ENCODE measurements at places on chromosomes 3 and 15.
A peak's percentile ranks its signal among the peaks of the same experiment; 100 is the strongest.

DNA sequence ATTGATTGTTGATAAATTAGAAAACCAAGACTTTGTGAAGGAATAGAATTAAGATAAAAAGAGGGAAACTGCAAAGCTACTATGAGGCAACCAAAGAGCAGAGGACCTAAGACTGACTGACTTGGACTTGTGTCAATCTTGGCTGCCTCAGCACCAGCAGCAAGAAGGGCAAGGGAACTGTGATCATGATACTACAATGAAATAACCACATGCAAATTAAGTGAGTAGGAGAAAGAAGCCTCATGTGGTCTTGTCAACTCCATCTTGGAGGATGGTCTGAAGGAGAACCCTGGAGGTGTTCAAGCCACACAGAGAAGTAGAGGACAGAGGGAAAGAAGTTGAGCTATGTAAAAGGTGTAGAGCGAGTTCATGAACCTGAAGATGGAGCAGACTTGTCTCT, 47.3 kb upstream of the THRB start:
- DNase-seq = no peak

- no peak for DNase-seq
These were observed 21.6 kb downstream of the MCTP2 start for GRCh38 chr15:94252906-94253491.

DNA sequence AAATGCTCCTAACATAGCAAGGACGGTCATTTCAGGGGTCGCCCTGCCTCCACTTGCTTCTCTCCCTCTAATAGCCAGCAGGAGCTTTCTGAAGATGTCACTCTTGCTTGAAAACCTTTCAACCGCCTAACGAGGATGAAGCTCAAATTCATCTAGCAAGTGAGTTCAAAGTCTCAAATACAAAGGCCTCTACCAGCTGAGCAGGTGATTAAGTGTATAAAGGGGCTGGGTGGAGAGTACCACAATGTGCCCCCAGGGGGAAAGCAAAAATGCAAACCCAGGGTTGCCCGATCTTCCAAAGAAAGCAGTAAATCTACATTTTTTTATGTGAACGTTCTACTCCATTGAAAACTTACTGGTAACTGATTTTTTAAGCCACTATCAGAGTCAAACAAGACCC, 50.4 kb upstream of the GRIP2 start:
- no peak for DNase-seq

GRCh38 chr3:43852066-43852465, 161.3 kb downstream of the ABHD5 start:
- DNase-seq = no peak

DNA sequence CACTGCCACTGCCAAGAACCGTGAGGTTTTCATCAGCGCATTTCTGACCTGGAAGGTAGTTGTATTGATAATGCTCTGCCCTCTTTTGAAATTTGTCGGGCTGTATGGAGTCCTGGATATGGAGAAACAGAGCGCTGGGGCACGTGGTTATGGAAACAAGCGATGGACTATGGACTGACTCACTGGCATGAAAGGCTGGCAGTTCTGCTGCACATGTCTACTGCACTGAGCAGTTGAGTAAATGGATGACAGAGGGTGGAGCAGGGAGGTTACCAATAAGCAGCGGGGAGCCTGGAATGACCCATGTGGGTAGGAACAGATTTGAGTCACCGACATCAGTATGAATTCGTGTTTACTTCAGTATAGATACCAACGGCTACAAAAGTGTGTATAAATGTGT, 429.5 kb downstream of the OCA2 start:
- no peak for DNase-seq

DNA sequence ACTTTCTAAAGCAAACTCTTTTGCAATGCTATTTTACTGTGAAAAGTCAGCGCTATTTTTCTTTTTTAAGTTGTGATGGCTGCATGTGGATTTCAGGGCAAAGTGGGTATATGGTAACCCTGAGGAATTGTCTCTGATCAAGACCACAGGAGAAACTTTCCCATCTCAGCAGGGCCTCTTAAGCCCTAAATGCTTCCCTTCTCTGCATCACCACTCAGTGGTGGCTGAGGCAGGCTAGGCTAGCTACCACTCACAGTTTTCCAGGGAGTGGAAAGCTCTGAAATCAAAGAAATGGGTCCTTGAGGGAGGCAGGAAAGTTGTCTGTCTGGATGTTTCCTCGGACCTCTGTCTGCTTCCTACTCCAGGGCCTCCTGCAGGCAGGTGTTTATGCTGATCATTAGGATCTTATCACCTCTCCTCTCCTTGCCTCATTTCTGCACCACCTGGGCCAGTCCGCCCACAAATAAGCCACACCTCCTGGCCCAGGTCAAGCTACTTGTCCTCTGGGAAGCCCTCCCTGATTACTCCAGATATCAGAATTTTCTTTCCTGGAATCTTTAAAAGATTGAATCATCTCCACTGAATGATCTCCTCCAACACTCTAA, 37.0 kb downstream of the CEMIP start:
- no peak for DNase-seq

GRCh38 chr3:143011705-143012104, 10.3 kb downstream of the U2SURP start:
- no peak for DNase-seq

- no peak for DNase-seq
These were observed 23.5 kb upstream of the TBC1D5 start for GRCh38 chr3:17765819-17766472.

- DNase-seq = no peak
These were observed 93.5 kb upstream of the ALDH1A3 start for GRCh38 chr15:100786139-100786531.

DNA sequence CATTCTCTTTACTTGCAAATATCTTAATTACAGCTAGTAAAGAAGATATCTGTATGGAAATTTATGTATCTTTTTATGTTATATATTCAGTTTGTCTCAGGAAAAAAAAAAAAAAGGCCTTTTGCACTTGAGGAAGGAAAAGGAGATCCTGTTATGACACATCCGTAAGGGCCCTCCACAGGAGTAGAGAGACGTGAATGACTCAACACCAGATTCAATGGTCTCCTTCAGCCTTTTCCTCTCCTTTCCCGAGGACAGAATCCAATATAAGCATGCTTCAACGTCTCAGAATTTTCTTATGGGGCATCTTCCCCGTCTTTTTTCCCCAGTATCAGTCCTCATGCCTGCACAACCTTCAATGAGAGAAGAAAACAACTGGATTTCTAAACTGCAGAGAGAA, 340.3 kb downstream of the NTRK3 start:
- no peak for DNase-seq

DNA sequence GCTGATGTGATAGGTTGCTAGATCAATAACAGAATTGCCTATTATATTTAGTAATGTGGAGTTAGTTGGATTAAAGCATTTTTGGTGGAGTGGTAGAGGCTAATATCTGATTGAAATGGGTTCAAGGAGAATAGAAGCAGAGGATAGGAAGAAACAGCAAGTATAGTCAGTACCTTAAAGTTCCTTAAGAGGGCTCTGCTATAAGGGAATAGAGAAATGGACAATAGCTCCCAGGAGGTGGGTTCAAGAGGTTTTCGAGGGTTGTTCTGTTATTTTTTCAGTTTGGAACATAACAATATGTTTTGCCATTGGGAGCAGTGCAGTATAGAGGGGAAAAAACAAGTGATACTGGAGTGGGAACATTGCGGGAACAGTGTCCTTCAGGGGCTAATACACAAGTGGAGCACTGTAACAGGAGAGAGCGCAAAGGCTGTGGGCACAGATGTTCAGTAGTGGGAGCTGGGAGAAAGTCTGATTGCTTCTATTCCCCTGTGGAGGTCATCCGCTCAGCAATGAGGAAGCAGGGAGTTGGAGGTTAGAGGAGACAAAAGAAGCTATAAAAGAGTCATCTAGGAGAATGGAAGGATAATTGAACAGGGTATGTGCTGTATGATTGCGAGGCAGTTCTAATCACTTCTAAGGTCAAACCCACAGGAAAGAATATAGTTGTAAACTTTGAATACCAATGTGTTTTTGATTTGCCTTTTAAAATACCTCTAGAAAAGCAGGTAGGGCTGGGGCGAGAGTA, 3.3 kb downstream of the MRPS11 start:
- DNase-seq = no peak

- DNase-seq = no peak
These were observed 12.1 kb downstream of the GALK2 start for GRCh38 chr15:49182128-49182527.

DNA sequence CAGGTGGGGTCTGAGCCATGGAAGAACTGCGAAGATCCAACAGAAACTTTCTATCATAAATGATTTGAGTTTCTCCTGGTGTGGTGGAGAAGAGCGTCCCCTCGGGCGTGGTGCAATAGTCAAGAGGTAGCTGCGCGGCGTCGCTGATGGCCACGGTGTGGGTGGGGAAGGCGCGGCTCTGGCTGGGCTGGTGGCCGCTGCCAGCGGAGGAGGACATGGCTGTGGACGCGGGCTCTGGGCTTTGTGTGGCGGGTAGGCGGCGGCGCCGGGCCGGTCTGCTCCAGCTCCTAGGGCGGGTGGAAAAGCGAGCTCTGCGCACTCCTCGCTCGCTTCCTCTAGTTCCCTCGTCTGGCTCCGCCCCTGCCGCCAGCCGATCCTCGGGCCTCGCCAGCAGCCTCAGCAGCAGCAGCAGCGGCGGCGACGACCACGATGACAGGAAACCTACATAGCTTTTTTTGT, 5.9 kb downstream of the STARD9 start:
- DNase-seq = peak; percentile 85

- peak; percentile 75 for DNase-seq
These were observed 69.3 kb downstream of the CHAC1 start for GRCh38 chr15:41022487-41023090.

DNA sequence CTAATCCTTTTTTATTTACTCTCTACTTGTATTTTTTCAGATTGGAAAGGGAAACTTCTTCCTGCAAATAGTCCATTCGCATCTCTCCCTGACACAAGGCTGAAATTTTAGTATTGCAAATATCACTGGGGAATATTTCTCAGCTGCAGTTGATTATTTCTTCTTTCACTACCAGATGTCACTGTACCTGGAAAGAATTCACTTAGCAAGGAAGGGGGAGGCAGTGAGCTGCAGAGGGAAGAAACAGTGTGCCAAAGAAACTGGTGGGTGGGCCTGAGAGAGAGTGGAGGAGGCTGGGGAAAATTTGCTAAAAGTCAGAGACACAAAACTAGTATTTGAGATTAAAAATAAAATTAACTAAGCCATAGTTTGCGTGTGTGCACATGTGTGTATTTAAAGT, 142.3 kb upstream of the STT3B start:
- no peak for DNase-seq

GRCh38 chr15:30978328-30978727, 13.1 kb downstream of the MTMR10 start:
- DNase-seq = no peak

DNA sequence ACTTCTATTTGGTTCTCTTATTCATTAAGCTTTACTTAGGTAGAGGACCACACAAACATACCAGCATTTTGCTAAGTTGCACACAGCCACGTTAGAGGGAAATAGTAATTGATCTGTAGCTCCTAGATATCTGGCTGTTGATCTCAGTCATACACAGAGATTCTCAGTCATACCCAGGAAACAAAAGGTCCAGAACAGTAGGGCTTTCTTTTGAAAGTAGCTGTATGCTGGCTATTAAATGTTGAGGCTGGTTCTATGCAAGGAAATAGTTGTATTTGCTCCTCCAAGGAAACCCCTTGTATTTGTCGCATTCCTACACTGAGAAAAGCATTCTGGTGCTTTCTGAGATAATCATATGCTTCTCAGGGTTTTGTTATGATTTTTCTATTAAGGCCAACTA, 523.8 kb downstream of the SOX2 start:
- DNase-seq = no peak

- no peak for DNase-seq
These were observed 287.1 kb downstream of the SOX2 start for GRCh38 chr3:181998828-181999227.

- DNase-seq = peak; percentile 66
These were observed 556 bp downstream of the ANKRD63 start for GRCh38 chr15:40282147-40282868.

- DNase-seq = peak; percentile 20
These were observed 47.2 kb upstream of the MME start for GRCh38 chr3:155032918-155033317.

DNA sequence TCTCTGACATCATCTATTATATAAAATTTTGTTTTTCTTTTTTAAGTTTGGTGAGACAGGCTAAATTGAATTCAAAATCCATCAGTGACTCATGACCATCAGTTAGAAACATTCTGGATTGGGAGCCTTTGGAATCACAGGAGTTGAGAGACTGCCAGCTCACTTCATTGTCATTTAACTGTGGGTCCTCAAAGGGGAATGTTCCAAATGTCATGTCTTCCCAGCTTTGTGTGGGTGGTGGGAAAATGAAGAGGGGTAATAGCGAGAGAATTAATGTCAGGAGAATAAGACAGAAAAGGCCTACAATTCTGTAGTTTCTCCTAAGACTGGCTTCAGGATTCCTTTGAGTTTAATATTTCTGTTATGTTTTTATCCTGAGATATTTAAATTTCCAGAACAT, 1051.9 kb downstream of the FHIT start:
- DNase-seq = no peak

DNA sequence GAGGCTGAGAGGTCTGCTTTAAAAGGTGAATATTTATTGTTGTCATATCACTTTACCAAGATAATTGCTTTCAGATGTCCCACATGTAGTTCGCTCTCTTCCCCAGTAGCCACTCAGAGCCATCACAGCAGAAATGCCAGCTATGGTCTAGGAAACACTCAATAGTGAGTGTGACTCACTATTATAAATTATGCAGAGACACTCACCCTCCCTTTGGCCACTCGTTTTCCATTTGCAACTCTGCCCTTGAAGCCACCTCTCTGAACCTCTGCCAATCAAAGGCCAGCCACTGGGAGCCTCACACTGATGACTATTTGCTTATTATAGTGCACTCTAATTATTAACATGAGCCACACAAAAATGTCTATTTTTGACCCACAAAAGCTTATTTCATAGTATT, 328.1 kb upstream of the ATP10A start:
- no peak for DNase-seq

DNA sequence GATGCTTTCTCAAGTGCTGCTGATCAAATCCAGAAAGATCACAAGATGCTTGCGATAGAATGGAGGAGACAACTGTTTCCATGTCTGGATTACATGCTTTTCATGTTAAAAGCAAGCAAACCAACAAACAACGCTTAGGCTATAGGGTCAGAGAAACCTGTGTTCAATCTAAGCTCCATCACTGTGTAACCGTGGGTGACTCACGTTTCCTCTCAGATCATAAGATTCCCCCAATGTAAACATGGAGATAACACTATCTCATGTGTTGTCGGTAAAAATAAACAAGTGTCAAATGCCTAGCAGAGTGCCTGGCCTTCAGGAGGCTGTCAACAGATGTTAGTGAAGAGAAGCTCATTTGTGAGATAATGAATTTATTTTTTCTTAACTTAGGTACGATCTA, 907.8 kb downstream of the NTRK3 start:
- no peak for DNase-seq

- DNase-seq = no peak
These were observed 17.5 kb upstream of the RBP1 start for GRCh38 chr3:139557041-139557440.

GRCh38 chr3:109559389-109559788, 222.0 kb upstream of the DPPA4 start:
- DNase-seq = no peak

Data from GM03348 (cell line).